Activated CD4-positive, CD25-positive, alpha-beta regulatory T cell (primary cell): ENCODE measurements at places on chromosomes 6 and 20.

GRCh38 chr6:79115553-79116182 lies 37.6 kb upstream of the PHIP start:
- no peak for DNase-seq

DNA sequence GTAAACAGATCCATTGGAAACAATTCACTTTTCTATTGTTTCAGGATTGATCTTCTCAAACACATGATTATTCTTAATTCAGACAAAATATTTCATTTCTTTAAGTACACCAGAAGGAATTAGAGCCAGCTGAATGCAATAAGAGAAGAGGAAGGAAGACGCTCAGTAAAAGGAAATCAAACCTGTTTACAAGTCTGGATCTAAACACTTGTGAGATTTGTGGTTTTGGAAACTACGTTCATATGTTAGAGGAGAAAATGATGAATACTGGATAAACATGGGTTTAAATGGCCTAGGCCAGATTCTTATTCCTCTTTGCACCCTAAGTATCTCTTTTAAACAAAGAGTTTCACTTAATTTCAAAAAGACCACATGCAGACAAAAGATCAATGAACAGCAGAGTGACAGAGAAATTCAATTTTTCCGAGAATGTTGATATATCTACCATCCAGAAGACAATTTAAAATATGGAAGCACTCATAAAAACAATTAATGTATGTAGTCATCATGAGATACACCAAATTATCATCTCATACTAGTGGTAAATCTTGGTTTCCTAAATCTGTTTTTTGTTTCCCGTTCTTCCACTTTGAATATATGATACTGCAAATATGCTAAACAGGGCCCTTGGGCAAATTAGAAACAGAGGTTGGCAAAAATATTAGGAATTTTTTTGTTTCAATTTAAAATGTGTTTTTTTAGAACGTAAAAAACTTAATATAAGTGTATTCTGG lies 703.5 kb upstream of the CITED2 start:
- no peak for DNase-seq

DNA sequence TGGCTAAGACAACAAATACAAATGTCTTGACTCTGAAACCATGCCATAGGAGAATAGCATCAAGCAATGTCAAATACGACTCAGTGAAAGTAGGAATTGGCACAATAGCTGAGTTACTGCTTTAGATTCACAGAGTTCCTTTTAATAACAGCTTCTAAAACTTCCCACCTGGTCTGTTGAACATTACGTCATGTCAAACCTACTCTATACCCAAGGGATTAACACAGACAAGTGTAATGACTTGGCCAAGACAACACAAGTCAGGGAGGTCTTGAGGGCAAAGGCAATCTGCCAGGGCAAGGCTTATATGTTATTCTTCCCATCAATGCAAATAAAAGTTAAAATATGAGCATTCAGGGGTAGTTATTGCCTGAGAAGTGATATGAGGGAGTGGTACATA lies 265.1 kb upstream of the PRDM1 start:
- DNase-seq = no peak

GRCh38 chr6:70663881-70664466 lies 3.7 kb upstream of the SMAP1 start:
- DNase-seq = no peak

DNA sequence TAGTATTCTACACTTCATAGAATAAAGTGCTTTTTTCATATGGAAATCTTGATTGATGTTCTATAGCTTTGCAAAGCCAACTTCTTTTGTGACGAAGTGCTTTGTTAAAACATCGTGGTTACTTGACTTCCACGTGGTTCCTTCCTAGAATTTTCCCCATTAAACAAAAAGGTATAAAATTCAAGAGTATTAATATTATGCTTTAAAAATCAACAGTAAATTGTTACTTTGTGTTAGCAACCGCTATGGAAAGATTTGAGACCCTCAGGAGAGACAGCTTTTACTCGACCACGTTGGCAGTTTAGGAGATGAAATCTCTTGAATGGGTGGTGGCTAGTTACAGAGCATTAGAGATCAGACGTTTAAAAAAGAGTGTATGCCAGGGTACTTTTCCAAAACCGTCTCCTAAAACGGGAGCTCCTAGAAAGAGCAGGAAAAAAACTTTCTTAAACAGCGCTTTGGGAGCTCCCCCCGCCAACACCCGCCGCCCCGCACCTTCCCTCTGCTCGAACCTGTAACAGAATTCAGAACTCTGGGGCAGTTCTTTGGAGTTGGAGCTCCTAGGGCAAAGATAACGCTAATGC lies 920 bp downstream of the GJA1 start:
- no peak for DNase-seq

DNA sequence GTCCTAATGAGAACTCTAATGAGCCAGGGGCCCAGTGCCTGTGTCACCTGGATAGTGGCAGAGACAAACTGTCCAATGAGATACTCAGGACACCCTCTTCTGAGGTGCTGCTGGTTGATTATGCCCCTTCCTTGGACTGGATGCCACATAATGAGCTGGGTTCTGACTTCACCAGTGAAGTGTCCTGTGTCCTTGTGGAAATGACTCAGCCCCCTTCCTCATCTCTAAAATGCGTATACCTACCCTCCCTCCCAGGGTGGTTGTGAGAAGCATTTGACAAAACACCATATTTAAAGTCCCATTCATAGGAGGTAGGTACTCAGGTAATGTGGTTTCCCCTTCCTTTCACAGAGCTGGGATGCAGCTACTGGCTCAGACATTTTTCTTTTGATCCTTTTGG lies 28.4 kb upstream of the RNF24 start:
- DNase-seq = no peak

GRCh38 chr6:109927052-109927451 lies 51.1 kb upstream of the GPR6 start:
- no peak for DNase-seq

DNA sequence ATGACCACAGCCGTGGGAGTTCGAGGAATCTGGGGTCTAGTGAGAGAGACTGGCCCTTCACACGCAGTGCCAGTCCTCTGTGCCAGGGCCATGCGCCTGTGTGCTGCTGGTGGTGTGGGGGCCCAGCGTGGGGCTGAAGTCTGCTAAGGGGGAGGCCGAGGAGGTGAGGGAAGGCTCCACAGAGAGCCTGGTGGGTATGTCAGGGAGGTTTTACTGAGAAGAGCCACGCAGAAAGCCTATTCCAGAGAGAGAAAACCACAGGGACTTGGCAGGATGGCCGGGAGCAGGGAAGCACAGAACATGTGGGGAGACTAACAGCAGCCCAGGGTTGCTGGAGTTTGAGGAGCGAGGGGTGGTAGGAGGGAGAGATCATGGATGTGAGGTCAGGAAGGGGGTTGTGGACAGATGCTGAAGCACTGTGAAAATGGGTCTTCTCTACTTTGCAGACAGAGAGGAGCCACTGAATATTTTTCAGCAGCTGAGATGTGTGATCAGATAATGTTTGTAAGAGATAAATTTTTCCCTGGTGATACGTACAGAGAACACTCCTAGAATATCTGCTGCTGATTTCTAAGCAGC lies 35.3 kb downstream of the DUSP22 start:
- no peak for DNase-seq

- DNase-seq = no peak
Observed at GRCh38 chr6:45881705-45882467, 133.8 kb downstream of the CLIC5 start.

DNA sequence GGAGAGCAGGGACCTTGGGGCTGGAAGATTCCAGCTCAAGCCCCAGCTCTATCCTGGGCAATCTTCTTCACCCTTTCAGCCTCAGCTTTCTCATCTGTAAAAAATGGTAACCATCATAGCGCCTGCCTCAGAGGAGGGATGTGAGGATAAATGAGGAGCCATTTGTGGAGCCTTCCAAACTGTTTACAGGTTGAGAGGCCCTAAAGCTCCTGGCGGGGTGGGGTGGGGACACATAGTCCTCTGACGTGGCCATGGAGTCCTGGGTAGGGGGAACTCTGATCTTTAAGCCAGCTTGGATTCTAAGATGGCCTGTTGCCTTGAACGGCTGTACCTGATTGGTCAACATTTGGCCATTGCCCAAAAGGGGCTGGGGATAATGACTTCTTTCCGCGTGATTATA lies 111.1 kb downstream of the TOX2 start:
- DNase-seq = no peak

DNA sequence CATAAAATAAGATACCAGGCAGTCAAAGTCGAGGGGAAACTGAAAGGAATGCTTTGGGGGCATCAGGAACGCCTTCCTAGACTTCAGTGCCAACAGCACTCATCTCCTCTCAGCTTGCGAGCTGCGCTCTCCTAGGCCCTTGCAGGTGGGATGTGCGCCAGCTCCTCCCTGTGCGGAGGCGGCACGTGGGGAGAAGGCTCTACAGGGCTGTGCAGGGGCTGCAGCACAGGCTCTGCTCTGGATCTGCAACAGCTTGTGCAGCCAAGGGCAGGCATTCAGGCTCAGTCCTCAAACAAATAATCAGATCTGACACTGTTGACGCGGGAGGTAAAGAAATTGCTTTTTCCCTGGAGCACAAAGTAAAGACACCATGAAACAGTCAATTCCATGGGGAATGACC lies 144.8 kb downstream of the TTLL2 start:
- DNase-seq = no peak

DNA sequence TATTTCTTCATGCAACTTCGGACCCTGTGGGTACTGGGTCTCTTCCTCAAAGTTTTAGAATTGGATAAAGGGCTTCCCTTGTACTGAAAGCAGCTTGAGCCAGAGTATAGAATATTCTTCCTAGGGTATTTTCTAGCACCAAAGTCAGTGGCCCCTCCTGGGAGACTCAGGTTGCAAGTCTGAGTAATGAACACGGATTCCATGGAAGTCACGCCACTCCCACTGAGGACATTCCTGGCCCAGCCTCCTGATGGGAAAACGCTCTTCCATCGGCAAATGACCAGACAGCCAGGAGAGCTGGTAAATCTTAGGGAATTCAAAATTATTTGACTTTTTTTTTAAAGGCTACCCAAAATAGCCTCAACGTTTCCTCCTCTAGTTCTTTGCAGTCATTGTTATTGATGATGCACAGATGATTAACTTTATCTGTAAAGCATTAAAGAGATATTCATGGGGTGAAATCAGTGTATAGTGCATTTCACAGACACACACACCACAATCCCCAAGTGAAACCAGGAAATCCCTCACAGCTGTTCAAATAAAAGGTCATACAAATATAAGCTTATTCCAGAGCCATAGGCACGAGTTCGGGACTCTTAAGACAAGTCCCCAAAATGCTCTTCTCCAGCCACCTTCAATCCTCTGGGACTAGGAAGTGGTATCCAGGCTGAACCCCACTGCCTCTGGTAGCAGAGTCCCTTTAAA lies 248.8 kb downstream of the SOD2 start:
- no peak for DNase-seq

- no peak for DNase-seq
Observed at GRCh38 chr6:130632277-130632676, 194.9 kb upstream of the SMLR1 start.

DNA sequence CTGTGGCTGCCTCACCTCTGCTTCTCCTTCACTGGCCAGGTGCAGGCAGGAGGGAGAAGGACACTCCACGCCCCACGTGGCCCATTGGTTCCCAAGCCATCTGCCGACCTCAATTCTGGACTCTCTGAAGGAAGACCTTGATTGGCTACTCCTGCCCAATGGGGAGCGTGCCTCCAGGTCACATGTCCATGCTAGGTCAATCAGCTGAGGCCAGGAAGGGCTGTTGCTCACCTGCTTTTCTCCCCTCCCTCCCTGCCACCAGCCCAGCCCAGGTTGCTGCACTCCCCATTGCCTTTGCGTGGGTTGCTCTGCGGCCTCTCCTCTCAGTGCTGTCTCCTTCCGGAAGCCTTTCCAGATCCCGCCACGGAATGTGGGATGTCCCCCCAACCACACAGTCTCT lies 21.9 kb upstream of the CDH4 start:
- no peak for DNase-seq

DNA sequence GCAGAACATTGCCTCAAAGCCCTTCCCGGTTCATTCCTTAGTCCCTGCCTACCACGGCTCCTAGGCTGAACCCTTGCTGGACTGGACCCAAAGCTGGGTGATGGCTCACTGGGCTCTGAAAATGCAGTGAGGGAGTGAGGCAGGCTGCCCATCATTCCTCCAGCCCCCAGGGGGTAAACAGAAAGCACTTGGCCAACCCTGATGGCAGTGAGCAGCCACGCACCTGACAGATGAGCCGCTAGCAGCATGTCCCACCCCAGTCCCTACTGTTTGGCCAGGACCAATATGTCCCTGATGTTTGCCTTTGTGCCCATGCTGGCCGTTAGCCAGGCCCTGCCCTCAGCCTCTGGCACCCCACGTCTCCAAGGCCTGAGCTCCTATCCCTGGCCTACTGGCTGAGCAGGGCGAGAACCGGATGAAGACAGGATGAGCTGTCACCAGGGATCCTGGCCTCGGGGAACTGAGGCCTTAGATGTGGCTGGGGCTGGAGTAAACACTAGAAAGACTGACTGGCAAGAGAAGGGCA lies 19.4 kb upstream of the BAK1 start:
- DNase-seq = no peak

- DNase-seq = peak; percentile 74
Observed at GRCh38 chr6:41591859-41592502, 45.8 kb downstream of the FOXP4 start.

DNA sequence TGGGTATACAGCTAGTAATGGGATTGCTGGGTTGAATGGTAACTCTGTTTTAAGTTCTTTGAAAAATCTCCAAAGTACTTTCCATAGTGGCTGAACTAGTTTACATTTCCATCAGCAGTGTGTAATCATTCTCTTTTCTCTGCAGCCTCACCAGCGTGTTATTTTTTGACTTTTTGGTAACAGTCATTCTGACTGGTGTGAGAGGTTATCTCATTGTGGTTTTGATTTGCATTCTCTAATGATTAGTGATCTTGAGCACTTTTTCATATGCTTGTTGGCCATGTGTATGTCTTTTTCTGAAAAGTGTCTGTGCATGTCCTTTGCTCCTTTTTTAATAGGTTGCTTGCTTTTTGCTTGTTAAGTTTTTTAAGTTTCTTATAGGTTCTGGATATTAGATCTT lies 194.2 kb upstream of the PHACTR1 start:
- DNase-seq = no peak

GRCh38 chr6:155267411-155267810 lies 3.6 kb downstream of the CLDN20 start:
- no peak for DNase-seq

GRCh38 chr20:3208786-3209256 lies 477 bp upstream of the ITPA start:
- DNase-seq = no peak

DNA sequence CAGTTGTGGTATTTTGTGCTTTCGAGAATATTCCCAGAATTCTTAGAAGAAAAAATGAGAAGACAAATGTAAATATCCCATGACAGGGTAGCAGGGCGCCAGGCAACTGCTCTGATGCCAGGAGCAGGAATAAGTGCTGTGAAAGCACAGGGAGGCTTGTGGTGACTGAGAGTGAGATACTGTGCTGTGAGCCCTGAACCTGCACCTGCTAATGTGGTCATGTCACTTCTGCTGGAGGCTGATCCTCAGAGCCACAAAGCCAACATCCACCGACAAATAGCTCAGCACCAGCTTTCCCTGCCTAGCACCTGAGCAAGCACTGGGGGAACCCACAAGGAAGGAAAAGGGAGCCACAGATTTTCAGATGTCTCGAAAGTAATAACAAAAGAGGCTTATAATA lies 368.6 kb upstream of the CDH4 start:
- DNase-seq = no peak
